ENCODE measurements at places on chromosomes 2 and 18. TPM values are rescaled to one million over a fixed set of nuclear protein-coding genes. Genes with fewer than 3 reads are reported as not detected.
A peak's percentile ranks its signal among the peaks of the same experiment; 100 is the strongest.

The IL36G gene
- 0.69 TPM for total RNA-seq

- H3K4me1 ChIP-seq = no peaks in the 10 kb centered on the region
- H3K27ac ChIP-seq = peak overlapping the region; percentile 49
- H3K4me3 ChIP-seq = no peak overlapping the region
- H3K36me3 ChIP-seq = no peaks in the 10 kb centered on the region
- DNase-seq = no peak
Observed at GRCh38 chr2:27798948-27799645, 27.6 kb downstream of the MRPL33 start.

The MYO7B gene
- 218 TPM for total RNA-seq

GRCh38 chr2:127588241-127588640, 52.8 kb downstream of the MYO7B start:
- DNase-seq = no peak
- no peak overlapping the region for H3K4me3 ChIP-seq
- no peaks in the 10 kb centered on the region for H3K4me1 ChIP-seq
- H3K27me3 ChIP-seq = no peaks in the 10 kb centered on the region
- H3K27ac ChIP-seq = no peak overlapping the region

GRCh38 chr2:65076345-65076710, 20.1 kb downstream of the CEP68 start:
- H3K4me1 ChIP-seq = peaks cover 14% of the 10 kb centered on the region
- H3K27me3 ChIP-seq = no peaks in the 10 kb centered on the region
- peak overlapping the region; percentile 71 for H3K27ac ChIP-seq
- H3K36me3 ChIP-seq = no peaks in the 10 kb centered on the region

The C2orf42 gene
- 7.1 TPM for total RNA-seq

DNA sequence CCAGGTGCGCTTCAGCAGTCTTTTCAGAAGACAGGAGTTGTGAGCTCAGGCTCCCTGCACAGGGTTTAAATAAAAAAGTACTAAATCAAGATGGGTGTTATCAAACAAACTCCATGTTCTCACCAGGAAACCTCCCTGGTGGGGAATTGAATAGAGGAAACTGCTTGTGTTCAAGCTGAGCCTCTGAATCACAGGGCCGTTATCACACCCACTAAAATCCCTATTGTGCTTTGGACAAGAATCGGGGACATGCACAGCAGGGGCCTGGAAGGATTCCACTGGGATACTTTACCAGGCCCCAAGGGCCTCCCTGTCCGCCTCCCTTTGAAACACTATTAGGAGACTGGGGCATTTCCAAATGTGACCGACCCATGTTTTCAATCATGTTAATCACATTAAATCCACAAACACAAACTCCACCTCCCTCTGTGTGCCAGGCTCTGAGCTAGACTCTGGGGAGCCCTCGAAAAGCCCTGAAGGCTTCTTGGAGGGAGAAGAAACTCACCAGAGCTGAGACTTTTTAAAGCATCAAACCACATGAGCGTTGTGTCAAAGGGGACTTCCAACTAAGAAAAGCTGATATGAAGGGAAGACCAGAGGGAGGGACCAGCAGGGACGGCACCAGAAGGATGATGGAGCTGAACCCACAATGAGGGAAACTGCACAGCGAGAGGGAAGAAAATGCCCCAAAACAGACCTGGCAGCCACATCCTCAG, 458.7 kb upstream of the ID2 start:
- no peaks in the 10 kb centered on the region for H3K27me3 ChIP-seq
- H3K36me3 ChIP-seq = no peaks in the 10 kb centered on the region
- H3K27ac ChIP-seq = no peak overlapping the region
- no peak overlapping the region for H3K4me3 ChIP-seq
- H3K4me1 ChIP-seq = no peaks in the 10 kb centered on the region

DNA sequence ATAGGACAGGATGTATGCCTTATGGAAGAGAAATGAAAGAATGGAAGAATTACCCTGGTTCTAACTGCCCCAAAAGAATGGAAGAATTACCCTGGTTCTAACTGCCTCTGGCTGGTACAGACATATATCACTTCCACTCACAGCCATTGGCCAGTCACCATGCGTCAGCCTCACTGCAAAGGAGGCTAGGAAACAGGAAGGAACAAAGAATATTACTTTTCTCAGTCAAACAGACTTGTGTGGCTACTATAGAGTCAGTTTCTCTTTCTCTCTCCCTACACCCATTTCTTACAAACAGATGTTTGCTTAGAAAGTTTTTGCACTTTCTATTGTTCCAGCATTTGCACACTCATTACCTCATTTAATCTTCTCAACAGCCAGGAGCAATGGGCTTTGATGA, 1111.1 kb upstream of the KLHL29 start:
- DNase-seq = no peak
- H3K36me3 ChIP-seq = no peaks in the 10 kb centered on the region
- H3K4me3 ChIP-seq = no peak overlapping the region
- H3K27ac ChIP-seq = no peak overlapping the region
- no peaks in the 10 kb centered on the region for H3K27me3 ChIP-seq

DNA sequence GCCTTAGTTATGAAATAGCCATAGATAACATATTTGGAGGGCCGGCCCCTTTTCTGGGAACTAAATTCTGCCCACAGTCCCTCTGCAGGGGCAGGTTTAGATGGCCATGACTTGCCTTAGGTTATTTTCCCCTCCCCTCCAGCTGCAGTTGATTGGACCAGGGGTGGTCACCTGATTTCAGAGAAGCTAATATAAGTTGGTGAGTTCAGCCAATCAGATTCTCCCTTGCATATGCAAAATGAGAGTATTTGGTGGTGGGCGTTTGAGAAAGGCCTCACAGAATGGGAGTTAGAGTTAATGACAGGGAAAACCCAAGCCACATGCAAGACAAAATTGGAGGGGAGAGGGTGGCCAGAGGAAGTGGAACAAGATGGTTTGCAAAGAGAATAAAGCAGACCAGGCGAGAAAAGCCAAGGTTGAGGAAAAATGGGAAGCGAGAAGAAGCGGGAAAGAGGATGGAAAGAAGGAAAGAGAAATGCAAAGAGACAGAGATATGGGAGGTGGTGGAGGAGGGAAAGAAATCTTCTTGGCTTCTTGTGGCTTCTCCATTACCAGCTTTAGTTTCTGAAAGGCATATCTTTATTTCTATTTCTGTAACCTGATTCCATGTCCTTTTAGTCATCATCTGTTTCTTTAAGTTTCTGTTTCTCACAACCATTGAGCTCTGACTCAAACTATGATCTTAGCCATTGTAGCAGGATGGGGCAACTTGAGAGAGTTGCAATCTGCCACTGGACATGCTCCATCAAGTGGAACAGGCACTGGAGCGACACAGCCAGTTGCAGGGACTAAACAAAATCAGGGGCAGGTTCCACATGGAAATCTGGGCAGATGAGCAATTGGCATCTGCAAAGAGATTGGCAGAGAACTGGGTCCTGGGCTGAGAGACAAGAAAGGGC, 108.1 kb upstream of the SIX3 start:
- H3K27me3 ChIP-seq = no peaks in the 10 kb centered on the region
- no peak overlapping the region for H3K27ac ChIP-seq
- DNase-seq = no peak
- no peaks in the 10 kb centered on the region for H3K36me3 ChIP-seq

DNA sequence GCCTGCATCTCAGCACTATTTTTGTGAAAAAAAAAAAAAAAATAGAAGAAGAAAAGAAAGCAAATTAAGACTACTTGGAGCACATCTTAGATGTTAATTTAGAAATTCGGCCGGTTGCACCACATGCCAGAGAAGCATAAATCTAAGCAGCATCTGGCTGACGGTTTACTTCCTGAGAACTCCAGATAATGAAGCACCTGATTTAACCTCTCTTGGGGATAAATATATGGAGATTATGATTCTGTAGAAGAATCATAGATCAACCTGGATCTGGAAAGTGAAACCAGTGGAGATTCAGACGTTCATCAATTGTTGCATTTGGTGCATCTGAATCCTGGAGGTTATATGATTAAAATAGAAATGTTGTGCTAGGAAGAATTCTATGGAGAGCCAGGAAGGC, 102.1 kb upstream of the SH3BP4 start:
- H3K27ac ChIP-seq = no peak overlapping the region

GRCh38 chr2:767944-768343, 90.7 kb upstream of the TMEM18 start:
- no peak for DNase-seq
- no peaks in the 10 kb centered on the region for H3K4me1 ChIP-seq
- no peak overlapping the region for H3K27ac ChIP-seq
- no peak overlapping the region for H3K4me3 ChIP-seq

- no peak overlapping the region for H3K27ac ChIP-seq
- H3K27me3 ChIP-seq = no peaks in the 10 kb centered on the region
- no peak for DNase-seq
- no peak overlapping the region for H3K4me3 ChIP-seq
Observed at GRCh38 chr2:241762321-241762932, 14.2 kb upstream of the GAL3ST2 start.

DNA sequence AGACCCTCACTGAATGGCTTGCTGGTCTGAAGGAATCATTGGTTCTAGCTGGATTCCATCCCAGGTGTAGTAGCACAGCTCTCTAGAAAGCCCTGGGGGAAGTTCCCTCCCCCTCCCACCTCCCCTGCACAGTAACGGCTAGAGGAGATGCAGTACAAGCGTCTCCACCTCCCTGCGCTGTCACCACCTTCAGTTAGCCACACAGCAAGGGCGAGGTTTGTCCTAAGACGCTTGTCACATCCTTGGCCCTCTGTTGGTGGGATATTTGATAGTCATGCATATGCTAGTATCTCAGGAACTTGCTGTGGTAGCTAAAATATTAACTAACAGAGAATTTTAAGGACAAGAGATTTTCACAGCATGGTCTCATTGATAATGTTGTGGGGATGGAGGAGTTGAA, 19.4 kb downstream of the TRAPPC12 start:
- H3K27me3 ChIP-seq = no peaks in the 10 kb centered on the region
- H3K4me3 ChIP-seq = no peak overlapping the region
- H3K27ac ChIP-seq = no peak overlapping the region
- H3K4me1 ChIP-seq = no peaks in the 10 kb centered on the region
- no peak for DNase-seq

DNA sequence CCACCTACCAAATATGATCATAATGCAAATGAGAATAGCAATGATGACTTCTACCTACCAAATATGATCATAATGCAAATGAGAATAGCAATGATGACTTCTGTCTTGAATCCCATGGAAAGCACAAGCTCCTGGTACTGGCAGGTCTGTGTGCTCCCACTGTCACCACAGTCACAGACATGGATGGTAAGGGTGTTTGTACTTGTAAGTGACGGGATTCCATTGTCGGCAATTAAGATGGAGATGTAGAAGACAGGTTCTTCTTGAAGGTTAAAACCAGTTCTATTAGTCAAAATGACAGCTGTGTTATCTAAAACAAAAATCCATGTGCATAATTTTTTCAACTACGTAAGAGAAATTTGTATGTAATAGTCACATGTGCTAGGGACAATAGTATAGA, 95.0 kb downstream of the CDH19 start:
- DNase-seq = no peak
- H3K36me3 ChIP-seq = no peaks in the 10 kb centered on the region
- H3K4me1 ChIP-seq = no peaks in the 10 kb centered on the region
- H3K27me3 ChIP-seq = no peaks in the 10 kb centered on the region
- H3K4me3 ChIP-seq = no peak overlapping the region
- H3K27ac ChIP-seq = no peak overlapping the region
